HEK293T (cell line): ENCODE measurements at places on chromosomes 13 and 19.

DNA sequence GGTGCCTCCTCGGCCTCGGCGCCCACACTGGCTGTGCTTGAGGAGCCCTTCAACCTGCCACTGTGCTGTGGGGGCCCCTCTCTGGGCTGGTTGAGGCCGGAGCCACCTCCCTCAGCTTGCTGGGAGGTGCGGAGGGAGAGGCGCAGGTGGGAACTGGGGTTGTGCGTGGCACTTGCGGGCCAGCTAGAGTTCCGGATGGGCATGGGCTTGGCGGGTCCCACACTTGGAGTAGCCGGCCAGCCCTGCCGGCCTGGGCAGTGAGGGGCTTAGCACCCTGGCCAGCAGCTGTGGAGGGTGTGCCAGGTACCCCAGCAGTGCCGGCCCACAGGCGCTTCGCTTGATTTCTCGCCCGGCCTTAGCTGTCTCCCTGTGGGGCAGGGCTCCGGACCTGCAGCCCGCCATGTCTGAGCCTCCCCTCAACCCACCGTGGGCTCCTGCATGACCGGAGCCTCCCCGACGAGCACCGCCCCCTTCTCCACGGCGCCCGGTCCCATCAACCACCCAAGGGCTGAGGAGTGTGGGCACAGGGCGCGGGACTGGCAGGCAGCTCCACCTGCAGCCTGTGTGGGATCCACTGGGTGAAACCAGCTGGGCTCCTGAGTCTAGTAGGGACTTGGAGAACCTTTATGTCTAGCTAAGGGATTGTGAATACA is 723.8 kb downstream of the DIAPH3 start:
- DNase-seq: no peak

DNA sequence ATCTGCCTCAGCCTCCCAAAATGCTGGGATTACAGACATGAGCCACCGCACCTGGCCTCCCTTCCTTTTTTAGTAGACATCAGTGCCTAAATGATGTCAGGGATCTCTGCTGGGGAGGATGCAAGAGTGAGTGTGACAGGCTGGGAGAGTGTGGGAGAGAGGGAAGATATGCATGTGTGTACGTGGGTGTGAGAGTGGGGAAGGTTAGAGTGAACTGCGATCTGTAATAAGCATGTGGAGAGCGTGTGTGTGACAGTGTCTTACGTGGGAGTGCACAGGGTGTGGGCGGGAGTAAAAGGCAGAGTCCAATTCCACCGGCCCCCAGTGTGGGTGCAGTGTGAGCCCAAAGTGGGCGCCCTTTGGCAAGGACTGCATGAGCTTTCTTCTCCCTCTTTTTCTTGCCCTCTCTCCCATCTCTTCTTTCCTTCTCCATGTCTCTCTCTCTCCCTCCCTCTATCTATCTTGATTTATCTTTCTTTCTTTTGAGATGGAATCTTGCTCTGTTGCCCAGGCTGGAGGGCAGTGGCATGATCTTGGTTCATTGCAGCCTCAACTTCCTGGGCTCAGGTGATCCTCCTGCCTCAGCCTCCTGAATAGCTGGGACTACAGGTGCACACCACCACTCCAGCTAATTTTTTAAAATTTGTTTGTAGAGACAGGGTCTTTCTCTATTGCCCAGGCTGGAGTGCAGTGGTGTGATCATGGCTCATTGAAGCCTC is 893 bp upstream of the NPHS1 start:
- no peak for DNase-seq

- DNase-seq: no peak
Observed at GRCh38 chr19:508204-509150, 1.2 kb downstream of the TPGS1 start.

GRCh38 chr19:50330365-50331078 is 1.3 kb upstream of the KCNC3 start:
- peak; percentile 86 for DNase-seq

DNA sequence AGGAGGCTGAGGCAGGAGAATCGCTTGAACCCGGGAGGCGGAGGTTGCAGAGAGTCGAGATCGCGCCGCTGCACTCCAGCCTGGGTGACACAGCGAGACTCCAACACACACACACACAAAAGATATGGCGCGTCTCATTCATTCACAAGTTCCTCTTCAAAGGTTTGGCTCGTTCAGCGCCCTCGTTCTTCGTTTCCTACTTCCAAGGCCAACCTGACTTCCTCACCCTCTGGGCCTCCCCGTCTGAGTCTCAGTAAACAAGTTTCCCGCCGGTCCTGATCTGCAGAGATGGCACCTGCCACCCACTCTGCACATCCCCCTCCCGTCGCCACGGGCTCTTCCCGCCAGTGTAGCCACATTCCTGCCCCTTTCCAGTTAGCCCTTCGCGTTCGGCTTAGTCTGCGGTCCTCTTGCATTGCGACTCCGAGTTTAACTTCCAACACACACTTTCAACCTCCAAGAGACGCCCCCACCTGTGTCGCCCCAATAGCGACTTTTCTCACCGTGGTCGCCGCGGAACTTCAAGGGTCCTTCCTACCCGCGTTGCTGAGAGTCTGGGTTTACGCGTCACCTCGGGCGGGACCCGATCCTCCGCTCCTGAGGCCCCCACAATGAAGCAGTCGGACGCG is 1.3 kb upstream of the BSG start:
- peak; percentile 32 for DNase-seq

- no peak for DNase-seq
Observed at GRCh38 chr13:81394640-81395039, 1053.7 kb upstream of the SPRY2 start.

- no peak for DNase-seq
Observed at GRCh38 chr13:113765564-113765910, 6.5 kb downstream of the TMEM255B start.

DNA sequence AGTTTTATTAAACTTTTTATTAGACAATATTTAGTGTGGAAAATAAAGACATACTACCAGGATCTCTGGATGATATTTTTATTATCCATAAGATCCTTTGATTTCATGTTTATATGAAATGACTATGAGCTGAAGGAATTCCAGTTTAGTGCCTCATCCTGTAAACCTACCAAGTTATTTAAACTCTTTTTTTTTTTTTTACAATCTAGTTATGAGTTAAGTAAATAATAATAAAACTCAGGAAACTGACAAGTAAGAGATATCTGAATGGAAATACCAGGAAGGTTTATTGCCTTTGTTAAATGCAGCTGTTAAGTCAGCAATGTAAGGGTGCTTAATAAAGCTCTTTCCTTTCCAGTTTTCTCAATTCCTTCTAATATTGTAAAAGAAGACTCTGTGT is 53.9 kb downstream of the RXFP2 start:
- no peak for DNase-seq

DNA sequence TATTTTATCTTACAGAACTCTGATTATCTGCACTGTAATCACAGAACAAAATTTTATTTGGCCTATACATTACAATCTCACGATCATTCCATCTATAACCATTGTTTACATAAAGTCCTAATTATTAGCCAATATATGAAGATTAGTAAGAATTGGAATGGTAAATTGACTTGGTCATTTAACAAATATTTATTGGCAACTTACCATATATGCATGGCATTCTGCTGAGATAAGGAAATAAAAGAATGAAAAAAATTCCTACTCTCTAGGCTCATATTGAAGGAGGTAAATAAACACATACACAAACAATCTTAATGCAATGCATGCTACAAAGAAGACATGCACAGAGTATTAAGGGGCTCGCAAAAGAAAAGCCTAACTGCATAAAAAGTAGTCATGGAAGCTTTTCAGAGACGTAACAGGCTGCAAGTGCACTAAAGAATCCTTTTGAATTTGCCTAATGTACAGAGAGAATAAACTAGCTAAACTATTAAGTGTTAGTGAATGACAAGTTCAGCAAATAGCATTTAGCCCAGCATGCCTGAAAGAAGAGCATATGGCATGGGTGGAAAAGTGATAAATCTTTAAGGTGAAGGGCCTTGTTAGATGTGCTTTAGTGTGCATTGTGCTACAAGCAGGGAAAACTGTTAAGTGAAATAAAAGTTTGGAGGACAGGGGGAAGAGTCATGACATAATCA is 1131.1 kb downstream of the PCDH9 start:
- DNase-seq: no peak

DNA sequence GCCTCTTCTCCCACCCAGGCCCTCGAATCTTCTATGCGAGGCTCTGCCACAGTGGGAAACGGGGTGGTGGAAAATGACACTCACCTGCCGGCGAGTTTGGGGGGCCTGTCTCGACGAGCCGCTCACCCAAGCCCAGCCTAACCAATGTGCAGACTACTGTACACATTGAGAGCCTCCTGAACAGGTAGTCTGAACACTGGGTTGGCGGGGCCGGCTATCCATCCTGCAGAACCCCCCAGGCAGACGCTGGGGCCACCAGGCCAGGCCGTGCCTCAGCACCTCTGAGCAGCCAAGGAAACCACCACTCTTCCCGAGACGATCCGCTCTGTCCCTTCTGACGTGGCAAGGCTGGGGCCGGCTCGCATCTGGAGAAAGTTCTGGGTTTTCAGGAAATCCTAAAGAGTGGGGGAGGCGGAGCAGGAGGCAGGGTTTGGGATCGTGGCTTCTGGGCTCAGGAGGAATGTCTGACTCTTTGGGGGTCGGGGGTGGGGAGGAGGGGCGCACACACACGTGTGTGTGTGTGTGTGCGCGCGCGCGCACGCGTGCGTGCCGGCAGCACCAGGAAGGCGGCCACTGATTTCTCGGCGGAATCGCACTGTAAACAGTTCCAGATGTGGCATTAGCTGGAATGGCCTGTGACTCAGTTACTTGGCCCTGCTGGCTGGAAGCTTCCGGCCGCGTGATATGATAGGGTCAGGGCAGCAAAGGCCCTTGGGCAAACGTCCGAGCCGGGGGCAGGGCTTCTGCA is 18.5 kb downstream of the TMED1 start:
- no peak for DNase-seq

GRCh38 chr19:56969156-56969555 is 128.6 kb upstream of the PEG3 start:
- no peak for DNase-seq

DNA sequence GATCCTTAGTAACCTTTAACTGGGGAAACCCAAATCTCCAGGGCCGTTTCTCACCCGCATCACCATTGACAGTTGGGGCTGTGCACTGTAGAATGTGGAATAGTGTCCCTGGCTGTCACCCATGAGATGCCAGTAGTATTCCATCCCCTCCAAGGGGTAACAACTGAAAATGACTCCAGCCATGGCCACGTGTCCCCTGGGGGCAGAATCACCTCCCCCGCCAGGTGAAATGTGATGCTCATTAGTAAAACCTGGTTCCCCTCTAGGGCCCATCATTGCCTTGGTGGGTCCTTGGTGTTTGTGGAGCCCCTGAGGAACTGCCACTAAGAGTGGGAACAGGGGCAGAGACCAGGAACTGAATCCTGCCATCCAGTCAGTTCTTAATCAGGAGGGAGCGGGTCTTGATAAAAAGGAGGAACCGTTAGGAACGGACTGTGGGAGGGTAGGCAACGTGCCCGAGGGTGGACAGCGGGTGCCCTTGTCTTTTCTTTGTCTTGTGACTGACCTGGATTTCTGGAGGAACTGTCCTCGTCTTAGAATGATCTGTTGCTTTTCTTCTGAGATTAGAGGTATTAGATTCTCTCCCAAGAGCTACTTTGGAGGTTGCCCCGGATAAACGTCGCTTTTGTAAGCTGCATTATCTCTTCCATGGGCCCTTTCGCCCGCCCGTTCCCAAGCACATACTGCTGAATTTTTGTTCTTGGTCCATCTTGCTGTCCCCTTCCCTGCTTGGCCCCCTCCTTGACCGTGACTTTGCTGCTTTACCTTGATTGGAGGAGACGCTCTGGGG is 3.5 kb downstream of the MYO9B start:
- no peak for DNase-seq

- DNase-seq: no peak
Observed at GRCh38 chr13:42477596-42478190, 96.3 kb upstream of the TNFSF11 start.

- no peak for DNase-seq
Observed at GRCh38 chr13:95540888-95541287, 11.6 kb upstream of the CLDN10 start.
